ENCODE measurements at places on chromosomes 12 and 14. TPM values are rescaled to one million over a fixed set of nuclear protein-coding genes. Genes with fewer than 3 reads are reported as not detected.

Gene COL2A1
- total RNA-seq: 0.09 TPM

Gene NKX2-1
- total RNA-seq: 0.26 TPM

Gene REP15
- 0.95 TPM for total RNA-seq

Gene LRTM2
- not detected for total RNA-seq

GRCh38 chr14:101557811-101558738, 3.2 kb upstream of the DIO3 start:
- no peak for DNase-seq

DNA sequence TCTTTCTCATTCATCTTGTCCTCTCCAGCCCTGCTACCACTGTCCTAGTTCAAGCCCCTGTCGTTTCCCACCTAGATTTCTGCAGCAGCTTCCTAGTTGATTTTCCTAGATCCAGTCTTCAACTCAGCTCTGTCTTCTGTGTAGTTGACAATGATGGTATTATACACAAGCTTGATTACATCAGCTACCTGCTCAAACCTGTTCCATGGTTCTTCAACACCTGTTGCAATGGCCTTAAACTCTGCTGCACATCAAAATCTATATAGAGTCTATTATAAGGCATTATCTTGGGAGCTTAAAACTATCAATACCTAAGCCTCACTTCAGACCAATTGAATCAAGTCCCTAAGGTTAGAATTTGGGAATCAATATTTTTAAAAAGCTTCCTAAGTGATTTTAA, 71.7 kb upstream of the PELI2 start:
- DNase-seq: no peak

GRCh38 chr14:77882098-77882497, 82.2 kb downstream of the ADCK1 start:
- DNase-seq: no peak

- DNase-seq: no peak
Measured at GRCh38 chr14:97788364-97788763, 991.2 kb downstream of the VRK1 start.

DNA sequence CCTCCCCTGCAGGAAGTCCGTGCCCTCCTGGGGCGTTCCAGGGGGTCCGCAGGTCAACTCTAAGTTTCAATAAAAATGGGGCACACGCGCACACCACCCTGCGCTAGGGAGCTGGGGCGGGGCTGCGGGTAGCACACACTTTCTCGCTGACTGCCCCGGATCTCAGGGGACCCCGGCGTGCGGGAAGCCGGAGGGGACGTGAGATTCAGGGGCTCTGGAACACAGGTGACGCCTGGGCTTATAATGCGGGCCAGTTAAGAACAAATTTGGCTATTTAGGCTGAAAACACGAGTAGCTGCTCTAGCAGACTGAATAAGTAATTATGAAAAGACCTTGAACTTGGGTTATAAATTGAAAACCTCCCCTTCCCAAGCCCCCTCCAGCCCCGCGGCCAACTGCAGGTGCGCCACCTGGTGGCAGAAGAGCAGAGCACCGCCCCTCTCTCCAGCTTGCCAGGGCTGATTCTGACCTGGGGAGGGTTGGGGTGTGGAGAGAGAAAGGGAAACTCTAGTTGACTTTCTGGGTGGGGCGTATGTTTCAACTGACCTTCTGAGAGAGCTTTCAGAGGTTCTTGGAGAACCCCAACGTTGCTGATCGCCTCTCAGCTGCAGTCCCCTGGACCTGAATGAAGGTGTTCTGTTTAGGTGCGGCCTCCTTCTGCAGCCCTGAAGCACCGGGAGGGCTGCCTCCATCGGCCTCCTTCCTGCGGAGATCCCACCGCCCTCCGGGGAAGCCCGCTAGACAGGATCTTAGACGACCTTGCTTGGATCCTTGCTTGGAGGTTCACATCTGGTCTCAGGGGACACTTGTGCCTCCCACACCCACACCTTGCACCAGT, 118.4 kb upstream of the EVL start:
- DNase-seq: no peak

GRCh38 chr14:96889091-96889490, 91.9 kb downstream of the VRK1 start:
- DNase-seq: no peak

DNA sequence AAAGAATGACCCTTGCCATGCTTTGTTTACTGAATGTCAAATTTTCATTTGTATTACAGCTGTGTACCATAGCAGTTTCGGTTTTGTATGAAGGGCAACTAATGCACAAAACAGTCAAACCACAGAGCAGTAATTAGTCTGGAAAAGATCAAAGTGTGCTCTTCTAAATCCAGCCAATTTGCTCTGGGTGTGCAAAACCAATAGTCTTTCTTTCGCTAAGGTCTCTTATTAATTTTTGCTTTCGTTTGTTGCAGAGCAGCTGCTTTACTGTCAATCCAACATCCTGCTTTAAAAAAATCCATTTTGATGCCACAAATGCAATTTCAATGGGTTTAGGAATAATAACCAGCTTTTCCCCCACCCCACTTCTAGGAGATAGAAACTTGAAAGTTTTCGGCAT, 114.2 kb downstream of the BRMS1L start:
- DNase-seq: no peak

GRCh38 chr12:124861492-124861891, 2.2 kb downstream of the SCARB1 start:
- DNase-seq: peak; percentile 62

DNA sequence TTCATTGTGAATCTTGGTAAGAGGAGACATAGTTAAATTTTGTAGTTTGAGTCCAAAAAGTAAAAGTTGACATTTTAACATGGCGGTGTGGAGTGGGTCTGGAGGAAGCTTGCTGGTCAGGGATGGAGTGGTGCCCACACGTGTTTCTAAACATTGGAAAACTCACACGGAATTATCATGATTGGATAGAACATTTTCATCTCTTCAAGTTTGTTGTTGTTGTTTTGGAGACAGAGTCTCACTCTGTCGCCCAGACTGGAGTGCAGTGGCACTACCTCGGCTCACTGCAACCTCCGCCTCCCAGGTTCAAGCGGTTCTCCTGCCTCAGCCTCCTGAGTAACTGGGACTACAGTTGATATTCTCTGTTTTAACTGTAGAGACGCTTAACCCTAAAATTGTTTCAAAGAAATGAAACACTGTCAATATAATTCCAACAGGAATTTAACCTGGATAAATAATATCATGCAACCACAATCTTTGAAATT, 502 bp upstream of the MBIP start:
- no peak for DNase-seq
